ENCODE measurements at places on chromosomes 13 and 19.
A peak's percentile ranks its signal among the peaks of the same experiment; 100 is the strongest.

GRCh38 chr19:42042455-42043170 is 27.4 kb downstream of the GRIK5 start:
- DNase-seq, result no peak

DNA sequence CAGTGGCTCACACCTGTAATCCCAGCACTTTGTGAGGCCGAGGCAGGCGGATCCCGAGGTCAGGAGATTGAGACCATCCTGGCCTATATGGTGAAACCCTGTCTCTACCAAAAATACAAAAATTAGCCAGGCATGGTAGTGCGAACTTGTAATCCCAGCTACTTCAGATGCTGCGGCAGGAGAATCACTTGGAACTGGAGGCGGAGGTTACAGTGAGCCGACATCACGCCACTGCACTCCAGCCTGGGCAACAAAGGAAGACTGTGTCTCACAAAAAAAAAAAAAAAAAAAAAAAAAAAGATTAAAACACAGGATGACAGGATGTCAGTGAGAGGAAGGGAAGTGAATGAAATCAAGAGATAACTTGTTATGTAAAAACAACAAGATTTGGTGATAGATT is 1158.5 kb downstream of the PCDH9 start:
- no peak for DNase-seq

DNA sequence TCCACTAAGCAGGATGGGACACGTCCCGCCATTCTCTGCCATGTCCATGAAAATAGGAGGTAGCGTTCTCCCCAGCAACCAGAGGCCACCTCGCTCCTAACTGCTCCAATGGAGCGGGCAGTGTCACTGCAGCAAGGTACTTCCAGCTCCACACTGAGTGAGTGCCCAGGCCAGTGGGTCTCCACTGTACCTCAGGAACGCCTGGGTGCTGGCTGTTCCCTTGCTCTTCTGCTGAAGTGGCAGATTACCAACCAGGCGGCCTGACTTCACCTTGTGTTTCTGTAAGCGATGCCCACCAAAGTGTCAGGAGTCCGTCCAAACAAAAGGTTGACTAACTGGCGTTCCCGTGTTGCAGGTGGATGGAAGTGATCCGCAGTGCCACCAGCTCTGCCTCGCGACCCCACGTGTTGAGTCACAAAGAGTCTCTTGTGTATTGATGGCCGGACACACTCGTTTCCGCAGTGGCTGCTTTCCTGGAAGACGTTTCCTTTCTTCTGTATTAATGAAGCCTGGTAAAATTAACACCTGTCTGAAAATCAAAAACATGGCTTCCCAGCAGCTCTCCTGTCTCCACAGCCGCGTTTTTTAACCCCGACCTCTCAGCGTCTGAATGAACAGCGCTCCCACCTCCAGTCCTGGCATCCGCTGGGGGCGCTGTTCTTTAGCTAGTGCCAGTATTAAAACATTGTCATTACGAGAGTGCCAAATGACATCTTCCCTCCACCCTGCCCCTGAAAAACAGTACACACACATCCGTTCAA is 128.8 kb downstream of the STK24 start:
- no peak for DNase-seq

- no peak for DNase-seq
Observed at GRCh38 chr19:54178581-54179261, 5.8 kb upstream of the TMC4 start.

DNA sequence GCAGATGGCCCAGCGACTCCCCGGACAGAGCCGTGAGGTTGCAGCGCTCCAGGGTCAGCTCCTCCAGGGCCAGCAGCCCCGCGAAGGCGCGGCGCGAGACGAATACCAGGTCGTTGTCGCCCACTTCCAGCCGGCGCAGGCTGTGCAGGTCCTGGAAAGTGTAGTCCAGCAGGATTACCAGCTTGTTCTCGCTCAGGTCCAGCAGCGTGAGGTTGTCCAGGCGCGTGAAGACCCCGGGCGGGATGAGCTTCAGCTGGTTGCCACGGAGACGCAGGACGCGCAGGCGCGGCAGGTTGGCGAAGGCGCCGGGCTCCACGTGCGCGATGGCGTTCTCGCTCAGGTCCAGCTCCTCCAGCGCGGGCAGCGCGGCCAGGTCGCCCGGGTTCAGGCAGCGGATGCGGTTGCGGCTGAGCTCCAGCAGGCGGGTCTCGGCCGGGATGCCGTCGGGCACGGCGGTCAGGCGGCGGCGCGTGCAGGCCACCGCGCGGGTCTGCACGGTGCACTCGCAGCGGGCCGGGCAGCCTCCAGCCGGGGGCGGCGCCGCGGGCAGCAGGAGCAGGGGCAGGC is 9.3 kb upstream of the PEAK3 start:
- DNase-seq, result no peak

DNA sequence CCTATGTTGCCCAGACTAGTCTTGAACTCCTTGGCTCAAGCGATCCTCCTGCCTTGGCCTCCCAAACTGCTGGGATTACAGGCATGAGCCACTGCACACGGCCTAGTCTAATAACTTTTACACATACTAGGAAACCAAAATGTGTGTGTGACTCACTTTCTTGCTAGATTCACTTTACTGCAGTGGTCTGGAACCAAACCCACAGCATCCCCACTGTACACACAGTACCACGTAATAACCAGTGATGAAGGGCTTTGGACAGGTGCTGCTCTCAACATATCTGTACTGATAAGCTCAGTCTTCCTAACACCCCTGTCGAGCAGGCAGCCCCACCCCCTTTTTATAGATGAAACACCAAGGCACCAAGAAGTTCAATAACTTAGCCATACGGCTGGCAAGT is 5.1 kb downstream of the DNMT1 start:
- DNase-seq, result no peak

DNA sequence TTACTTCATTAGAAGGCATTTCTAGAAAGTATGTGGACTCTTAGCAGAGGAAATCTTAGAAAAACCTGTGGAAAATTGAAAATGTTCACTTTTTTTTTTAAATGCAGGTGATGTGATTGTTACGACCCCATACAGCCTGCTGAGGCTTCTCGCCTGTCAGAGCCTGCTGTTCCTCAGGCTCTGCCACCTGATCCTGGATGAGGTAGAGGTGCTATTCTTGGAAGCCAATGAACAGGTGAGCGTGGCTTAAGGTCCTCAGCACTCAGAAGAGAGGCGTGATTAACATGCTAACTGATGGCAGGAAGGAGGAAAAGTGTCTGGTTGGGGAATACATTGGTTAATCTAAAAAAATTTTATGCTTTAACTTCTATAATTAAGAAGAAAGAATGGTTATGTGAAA is 71.4 kb downstream of the SLC7A9 start:
- DNase-seq, result no peak

DNA sequence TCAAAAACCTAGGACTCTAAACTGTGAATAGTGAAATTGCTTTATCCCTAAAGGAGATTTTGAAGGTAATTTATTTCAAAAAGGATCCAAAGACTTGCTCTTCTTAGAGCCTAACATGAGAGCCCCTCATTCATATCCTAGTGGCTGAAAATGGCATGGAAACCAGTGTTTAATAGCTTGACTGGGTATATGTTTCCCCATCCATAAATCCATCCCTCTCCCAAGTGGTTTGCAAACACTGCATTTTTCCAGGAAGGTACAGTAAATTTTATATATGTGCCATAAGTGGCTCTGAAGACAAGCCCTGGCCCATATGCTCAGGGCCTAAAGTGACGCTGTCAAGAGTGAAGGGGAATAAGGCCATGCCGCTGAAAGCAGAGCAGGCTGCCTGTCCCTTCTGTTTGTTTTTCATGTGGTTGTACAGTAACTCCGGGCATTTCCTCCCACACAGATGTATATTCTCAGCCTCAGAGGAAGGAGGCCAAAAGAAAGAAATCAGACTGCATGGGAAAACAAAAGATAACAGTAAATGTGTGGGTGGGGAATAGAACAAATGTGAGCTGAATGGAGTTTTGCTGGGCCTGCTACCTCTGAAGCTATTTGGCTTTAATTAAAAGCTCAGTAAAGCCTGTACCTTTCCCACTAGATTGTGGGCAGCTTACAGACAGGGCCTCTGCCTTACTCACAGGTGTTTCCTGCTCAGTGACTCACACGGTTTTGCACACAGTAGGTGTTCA is 181.9 kb downstream of the PCDH9 start:
- no peak for DNase-seq

DNA sequence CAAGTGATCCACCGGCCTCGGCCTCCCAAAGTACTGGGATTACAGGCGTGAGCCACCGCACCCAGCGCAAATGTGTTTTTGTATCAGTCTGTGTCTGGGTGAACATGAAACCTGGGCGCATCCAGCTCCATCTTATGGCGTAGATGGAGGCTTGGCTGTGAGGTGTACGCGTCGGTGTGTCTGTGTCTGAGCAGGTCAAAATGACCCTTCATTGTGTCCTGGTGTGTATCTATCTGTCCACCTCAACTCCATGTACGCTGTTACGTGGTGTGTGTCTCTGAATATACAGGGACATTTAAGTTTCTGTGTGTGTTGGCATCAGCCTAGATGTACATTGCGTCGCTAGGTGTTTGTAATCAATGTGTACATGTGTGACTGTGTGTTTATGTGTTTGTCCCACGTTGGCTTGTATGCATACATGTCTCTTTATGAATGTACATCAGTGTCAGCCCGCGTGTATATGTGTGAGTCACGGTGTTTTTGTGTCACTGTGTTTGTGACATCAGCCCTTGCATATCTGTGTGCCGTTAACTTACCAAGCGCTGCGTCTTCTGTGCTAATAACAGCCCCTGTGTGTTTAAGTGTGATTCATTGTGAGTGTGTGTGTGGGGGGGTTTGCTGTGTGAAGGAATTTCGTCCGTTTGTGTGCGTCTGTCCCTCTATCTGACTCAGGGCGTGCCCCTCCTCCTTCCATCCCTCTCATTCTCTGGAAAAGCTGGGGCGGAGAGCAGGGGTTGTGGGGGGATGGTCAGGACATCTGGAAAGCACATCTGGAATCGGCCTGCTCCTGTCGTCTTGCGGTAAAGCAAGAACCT is 6.4 kb downstream of the AXL start:
- no peak for DNase-seq

GRCh38 chr13:66748712-66749111 is 481.4 kb downstream of the PCDH9 start:
- no peak for DNase-seq

DNA sequence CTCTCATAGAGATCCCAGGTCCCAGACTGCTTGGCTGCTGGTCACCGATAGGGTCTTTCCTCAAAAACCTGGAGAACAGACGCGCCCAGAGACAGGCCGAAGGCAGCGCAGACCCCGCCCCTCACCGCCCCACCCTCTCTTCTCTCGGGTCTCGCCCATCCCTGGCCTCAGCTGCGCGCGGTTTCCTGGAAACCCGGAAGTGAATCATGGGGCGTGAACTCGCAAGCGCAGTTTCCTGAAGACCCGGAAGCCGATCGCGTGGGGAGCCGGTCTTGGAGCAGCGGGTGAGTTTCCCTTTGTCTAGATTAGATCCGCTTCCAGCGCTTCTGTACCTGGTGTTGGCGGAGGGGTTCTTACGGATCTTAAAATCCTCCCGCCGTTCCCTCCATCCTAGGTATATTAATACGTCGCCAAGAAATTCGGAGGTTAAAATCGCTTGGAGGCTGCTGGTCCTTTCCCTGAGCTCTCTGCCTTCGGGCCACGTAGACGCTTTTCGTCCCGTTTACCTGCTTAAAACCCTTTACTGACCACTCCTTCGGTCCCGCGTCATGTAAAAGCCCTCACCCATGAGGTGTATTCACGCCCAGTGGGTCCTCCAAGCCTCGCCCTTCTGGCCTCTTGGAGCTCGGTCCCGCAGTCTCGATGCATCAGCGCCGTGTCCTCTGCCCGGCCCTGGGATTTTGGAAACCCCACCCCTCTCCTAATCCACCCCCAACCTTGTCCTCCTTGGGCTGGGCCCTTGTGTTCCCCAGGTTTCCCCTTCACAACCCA is at the start of gene ZNF578:
TSS of gene ZNF578 (plus strand) at position 230 of the 771 bp plus-strand sequence. CDS start 48,293 bp downstream, outside the sequence.
- no peak for DNase-seq

GRCh38 chr13:20993211-20993610 is 68.2 kb downstream of the LATS2 start:
- no peak for DNase-seq

DNA sequence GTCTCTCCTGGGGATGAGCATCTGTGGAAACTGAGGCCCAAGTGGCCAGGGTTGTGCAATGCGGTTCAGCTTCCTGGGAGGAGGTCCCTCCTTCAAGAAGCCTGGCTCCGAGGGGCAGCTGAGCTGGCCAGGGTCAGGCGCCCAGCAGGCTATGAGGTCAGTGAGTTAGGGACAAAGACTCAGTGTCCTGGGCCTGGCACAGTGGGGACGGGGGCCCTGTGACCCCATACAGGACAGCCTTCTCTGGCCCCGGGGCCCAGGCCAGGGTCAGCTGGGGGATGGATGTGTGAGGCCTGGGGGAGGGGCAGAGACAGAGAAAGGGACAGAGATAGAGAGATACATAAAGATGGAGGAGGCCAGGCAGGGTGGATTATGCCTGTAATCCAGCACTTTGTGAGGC is 3.0 kb upstream of the IL12RB1 start:
- DNase-seq, result peak; percentile 31

- no peak for DNase-seq
Observed at GRCh38 chr19:3977242-3978143, 6.6 kb upstream of the DAPK3 start.

GRCh38 chr13:113939129-113939943 is 34.5 kb downstream of the C13orf46 start:
- no peak for DNase-seq

- DNase-seq, result no peak
Observed at GRCh38 chr13:75661443-75661842, 25.3 kb downstream of the LMO7 start.

DNA sequence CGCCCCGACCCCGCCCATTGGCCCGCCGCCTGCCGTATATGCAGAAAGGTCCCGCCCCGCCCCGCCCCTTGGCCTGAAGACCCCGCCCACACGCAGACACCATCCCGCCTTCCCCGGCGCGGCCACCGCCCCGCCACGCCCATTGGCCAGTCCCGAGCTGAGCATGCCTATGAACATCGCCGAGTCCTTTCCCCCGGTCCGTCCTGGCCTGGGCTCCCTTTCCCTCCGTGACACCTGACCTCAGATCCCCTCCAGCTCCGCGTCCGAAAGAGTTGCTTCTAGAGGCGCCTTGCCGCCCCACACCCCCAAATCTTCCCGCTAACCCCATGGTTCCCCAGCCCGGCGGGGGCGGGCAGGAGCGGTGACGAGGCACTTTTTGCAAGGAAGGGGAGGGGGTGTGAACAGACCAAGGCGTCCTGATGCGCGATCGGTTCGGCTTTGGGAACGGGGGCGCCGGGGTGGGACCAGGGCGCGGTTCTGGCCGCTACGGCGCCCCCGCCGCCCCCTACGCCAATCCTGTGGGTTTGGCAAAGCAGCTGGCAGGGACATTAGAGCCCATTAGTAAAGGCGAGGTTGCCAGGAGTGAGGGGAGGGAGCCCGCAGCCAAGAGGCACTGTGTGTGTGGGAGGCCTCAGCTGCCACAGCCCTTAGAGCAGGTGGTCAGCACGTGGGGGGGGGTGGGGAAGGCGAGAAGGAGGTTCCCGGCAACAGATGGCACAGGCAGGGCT is 406 bp upstream of the NUMBL start:
- DNase-seq, result peak; percentile 90

DNA sequence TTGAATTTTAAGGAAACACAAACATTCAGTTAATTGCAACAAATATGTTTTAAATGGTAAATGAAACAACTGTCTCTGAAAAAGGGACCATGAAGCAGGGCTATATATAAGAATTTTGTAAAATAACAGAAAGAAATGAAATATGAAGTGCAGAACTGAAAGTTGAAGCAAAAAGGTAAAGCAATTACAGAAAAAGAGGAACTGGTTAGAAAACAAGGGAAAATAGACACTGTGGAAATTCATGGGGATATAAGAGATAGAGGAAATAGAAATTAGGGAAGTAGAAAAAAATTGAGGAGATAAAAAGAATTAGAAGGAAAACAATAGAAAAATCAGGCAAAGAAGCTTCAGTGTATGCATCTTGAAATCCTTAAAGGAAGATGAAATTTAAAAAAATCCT is 40.0 kb upstream of the TDRD3 start:
- DNase-seq, result no peak

GRCh38 chr13:44146138-44146537 is 227.5 kb upstream of the SERP2 start:
- peak; percentile 6 for DNase-seq

- no peak for DNase-seq
Observed at GRCh38 chr19:39937094-39937720, 2.8 kb upstream of the FCGBP start.

Measured in GM06990 (cell line).